Occipital lobe (tissue), 3 donors: ENCODE measurements at places on chromosomes 2 and 18. TPM values are rescaled to one million over a fixed set of nuclear protein-coding genes. Genes with fewer than 3 reads are reported as not detected.

GAL3ST2 gene
- total RNA-seq: 0.16 TPM

POTEC gene
- not detected for total RNA-seq

DNA sequence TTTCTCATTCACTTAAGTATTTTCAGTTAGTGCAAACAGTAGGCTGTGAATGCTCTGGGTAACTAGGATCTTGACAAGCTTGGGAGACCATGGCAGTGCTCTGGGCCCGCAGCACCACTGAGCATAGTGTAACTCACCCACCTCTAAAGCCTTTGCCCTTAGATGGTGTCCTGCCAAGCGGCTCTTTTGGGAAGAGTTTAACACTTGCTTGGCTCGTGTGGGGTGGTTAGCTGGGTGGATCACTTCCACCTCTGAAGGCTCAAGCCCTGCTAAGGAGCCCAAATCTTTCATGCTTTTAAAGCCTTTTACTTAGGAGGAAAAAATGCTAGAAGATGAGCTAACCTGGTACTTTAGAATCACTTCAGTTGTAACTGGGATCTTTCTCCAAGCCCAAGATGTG is 33.9 kb downstream of the PTPN18 start:
- no peak for DNase-seq

DNA sequence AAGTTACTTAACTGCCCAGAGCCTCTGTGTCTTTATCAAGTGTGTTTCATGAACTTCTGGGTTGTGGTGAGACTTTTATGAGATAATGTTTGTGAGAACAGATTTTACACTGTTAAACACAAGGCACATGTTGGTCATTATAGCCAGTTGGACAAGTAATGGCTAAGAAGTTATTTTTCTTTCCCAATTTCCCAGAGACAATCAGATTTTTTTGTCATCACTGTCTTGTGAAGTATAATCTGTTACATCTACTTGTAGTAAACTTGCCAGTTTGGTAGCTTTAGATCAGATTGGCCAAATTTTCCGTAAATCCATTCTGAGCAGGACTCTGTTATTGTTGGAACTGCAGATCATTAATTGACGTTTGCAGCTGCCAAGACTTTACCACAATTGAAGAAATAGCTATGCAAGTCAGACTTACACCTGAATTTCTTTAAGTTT is 838.8 kb downstream of the SLC4A3 start:
- no peak for DNase-seq

DNA sequence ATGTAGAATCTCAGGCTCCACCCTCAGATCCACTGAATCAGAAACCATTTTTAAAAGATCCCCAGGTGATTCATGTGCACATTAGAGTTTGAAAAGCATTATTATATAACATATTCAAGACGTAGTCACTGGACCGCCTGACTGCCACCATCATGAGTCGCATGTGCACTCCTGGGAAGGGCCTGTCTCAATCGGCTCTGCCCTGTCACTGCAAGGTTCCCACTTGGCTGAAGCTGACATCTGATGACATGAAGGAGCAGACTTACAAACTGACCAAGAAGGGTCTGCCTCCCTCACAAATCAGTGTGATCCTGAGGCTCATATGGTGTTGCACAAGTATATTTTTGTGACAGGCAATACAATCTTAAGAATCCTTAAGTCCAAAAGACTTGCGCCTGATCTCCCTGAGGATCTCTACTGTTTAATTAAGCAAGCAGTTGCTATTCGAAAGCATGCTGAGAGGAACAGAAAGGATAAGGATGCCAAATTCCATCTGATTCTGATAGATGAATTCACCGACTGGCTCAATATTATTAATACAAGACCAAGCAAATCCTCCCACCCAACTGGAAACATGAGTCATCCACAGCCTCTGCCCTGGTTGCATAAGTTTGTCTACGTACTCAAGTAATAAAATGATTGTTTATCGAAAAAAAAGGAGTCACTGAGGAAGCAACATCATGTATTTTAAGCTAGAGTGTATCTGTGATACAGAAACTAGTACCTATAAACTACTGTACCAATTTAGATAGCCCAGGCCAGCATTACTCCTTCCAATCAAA is 26.2 kb downstream of the ATAD2B start:
- no peak for DNase-seq

DNA sequence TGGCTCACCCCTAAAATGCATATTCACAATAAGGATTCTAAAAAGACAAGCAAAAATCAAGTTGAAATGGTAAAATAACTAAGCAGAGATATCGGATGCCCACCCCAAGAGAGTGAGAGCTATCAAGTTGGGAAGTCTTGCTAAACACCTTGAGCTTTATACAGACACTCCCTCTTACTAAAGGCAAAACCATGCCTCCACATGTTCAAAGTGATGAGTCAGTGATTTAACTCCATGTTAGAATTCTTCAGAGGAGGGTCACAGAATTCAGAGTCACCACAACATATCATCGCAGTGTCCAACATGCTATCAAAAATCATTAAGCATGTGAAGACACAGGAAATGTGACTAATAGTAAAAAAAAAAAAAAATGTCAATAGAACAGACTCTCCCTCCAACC is 20.6 kb upstream of the ST8SIA3 start:
- DNase-seq: no peak

DNA sequence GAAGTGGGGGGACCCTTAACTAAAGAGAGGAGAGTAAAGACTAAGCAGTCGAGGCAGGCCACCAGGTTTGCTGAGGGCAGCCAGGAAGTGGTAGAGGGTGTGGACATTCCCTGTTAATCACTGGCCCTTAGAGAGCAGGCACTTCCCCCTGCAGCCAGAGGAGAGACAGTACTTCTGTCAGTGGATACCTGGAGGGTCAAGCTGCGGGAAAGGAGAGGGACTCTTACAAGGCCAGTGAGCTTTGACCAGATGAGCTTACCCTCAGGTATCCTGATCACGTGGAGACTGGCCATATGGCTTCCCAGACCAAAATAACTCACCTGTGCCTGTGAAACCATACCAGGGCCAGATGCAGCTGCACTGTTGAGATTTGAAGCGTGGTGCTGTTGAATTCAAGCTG is 28.6 kb downstream of the ITGA6 start:
- no peak for DNase-seq

DNA sequence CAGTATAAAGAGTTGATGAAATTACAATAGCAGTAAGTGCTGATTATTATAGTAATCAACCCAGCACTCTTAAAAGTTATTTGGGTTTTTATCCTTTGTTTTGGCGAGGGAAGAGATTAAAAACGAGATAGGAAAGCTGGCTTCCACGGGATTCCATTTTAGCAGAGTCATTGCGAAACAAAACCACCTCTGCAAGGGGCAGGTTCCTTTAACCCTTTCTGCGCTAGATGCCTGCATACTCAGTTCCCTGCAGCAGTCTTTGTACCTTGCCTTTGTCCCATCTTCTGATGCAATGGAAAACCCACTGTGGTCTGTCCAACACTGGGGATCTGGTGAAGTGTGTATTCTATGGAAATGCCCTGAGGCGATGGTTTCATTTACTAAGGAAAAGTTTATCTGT is 2.7 kb downstream of the YPEL5 start:
- no peak for DNase-seq

- peak; percentile 60 for DNase-seq
Measured at GRCh38 chr2:144515696-144516410, 4.1 kb downstream of the ZEB2 start.

GRCh38 chr18:13380691-13381070 is 162.1 kb downstream of the LDLRAD4 start:
- DNase-seq: no peak
